LHCN-M2 (cell line): ENCODE measurements at places on chromosomes 13 and 19. TPM values are rescaled to one million over a fixed set of nuclear protein-coding genes. Genes with fewer than 3 reads are reported as not detected.

DNA sequence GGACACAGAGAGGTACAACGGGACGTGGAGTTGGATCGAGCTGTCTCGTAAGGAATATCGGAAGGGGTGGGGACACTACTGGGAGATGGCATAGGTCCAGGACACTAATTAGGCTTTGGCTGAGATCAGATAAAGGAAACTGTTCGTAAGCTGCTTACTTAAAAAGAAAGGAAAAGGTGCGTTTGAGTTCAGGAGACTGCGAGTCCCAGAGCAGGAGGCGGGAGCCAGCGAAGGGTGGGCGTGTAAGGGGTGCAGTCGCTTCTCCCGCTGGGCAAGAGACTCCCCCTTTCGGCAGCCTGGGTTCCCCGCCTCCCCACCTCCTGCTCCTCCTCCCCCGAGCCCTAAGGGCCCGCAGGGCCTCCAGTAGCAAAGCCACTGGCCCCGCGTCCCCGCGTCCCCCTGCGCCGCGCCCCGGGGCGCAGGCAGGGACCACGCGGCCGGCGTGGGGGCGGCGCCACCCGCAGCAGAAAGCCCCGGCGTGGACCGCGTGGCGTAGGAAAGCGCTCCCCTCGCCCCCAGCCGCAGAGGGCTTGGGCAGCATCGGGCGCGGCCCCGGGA is 547 bp downstream of the ABCC4 start:
- DNase-seq: peak; percentile 54

DNA sequence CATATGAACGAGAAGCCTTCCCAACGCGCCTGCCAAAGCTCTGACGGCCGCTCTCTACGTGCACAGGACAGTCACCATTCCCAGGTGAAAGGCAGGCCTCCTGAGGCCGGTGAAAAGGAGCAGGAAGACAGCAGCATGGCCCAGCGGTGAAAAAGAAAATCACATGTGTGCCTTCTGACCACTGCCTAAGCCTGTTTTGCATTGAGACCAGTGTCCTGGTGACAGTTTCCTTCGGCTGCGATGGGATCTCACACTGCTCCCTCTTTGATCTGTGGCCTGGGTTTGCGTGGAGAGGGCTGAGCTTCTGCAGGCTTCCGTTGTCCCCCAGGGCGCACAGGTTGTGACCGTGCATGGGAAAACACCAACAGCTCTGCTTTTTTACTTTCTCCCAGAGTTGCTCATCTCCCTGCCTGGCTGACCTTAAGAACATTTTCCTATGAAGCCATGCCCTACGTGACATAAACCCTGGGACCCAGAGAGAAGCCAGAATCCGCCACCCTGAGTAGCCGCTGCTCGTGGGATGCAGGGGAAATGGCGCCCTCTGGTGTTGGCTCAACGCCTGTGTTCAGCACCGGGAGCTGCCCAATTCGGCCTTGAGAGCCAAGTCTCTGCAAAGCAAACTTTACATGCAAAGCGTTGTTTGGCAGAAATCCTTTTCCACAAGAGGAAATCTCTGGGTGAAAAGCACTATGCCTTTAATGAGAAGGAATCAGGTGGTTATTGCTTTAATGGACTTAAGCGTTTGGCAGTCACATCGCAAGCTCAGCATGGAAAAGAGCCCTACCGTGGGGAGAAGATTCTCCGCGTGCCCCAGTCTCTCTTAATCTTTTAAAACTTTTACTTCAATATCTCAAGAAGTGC is 112.2 kb upstream of the GPR12 start:
- peak; percentile 26 for DNase-seq

GRCh38 chr13:108733022-108733560 is 103.7 kb downstream of the MYO16 start:
- DNase-seq: no peak

DNA sequence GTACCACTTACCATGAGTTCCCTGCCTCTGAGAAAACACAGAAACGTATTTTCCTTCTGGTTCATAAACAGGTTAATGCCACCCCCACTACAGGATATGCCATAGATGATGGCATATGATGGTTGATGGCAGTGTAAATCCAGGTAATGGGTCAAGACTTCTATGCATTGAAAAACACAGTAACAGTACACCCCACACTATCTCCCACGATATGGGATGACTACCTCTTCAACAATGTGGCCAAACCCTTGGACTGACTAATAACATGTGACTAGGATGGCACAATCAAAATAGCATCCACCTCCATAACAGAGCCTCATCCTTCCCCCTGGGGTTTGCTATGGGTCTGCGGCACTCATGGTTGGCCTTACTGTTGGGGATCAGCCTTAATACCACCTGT is 22.0 kb downstream of the ZNF235 start:
- no peak for DNase-seq

- DNase-seq: peak; percentile 11
These were observed 112.3 kb upstream of the FBXL3 start for GRCh38 chr13:77139306-77139705.

DNA sequence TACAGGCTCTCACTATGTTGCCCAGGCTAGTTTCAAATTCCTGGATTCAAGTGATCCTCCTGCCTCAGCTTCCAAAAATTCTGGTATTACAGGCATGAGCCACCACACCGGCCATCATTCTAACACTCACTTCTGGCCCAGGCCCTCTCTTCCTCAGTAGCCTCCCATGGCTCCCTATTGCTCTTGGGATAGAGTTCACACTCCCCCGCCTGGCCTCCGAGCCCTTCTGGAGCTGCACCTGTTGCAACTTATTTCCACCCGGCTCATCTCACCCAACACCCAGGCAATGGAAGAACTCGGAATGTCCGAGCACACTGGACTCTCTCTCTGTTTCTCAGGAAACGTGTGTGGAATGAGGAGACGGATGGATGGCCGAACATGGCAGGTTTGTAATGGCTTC is 9.0 kb upstream of the SBK3 start:
- no peak for DNase-seq

PEX11G gene
- 3.5 and 3.8 TPM in 2 replicates for total RNA-seq

ZFR2 gene
- not detected in 2 replicates for total RNA-seq
